Suprapubic skin (tissue), 4 donors: ENCODE measurements at places on chromosomes 5 and 9.

- DNase-seq: no peak
- peaks cover 10% of the 10 kb centered on the region for H3K4me1 ChIP-seq
- H3K4me3 ChIP-seq: peak within 1 kb of the TSS; percentile 55
- H3K27ac ChIP-seq: no peak within 1 kb of the TSS
These were observed at the start of gene DIRAS2 for GRCh38 chr9:90642570-90643539. TSS of gene DIRAS2 (minus strand) at chr9:90642824. CDS start at chr9:90613827, 28,997 bp downstream.

DNA sequence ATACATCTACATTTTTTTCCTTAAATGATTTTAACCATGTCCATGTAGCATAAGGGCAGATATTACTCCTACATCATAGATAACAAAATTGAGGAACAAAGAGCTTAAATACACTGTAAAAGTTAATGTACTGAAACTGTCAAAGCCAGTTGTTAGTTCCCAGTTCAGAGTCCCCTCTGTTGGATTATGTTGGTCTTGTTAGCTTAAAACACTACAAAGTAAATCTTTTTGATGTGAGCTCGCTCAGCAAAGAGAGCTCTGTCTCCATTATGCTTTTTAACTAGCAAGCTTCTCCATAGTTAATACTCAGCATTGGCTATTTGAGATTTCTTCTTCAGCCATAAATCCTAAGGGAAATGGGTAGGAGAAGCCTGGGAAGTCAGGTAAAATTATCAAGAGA lies 149.1 kb downstream of the ADAMTS6 start:
- H3K4me1 ChIP-seq: no peaks in the 10 kb centered on the region
- H3K27ac ChIP-seq: no peak overlapping the region
- no peak overlapping the region for H3K4me3 ChIP-seq
- no peaks in the 10 kb centered on the region for H3K27me3 ChIP-seq
- DNase-seq: no peak

DNA sequence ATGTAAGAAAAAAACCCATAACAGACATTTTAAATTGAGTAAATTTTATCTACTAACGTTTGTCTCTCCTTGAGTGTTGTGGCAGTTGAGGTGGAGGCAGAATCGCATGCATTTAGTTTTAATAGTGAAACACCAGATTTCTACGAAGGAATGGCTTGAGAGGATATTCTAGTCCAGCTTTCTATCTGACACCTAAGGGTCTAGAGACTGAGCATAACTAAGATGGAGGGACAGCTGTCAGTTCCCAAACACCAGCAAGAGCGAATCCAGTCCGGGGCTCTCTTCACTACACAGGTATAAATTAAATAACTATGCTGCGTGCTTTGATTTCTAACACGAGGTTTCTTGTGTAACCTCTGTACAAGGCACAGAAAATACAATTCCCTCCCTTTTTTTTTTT lies 1.4 kb downstream of the NCBP1 start:
- DNase-seq: no peak
- H3K4me1 ChIP-seq: peaks cover 49% of the 10 kb centered on the region
- no peaks in the 10 kb centered on the region for H3K27me3 ChIP-seq

DNA sequence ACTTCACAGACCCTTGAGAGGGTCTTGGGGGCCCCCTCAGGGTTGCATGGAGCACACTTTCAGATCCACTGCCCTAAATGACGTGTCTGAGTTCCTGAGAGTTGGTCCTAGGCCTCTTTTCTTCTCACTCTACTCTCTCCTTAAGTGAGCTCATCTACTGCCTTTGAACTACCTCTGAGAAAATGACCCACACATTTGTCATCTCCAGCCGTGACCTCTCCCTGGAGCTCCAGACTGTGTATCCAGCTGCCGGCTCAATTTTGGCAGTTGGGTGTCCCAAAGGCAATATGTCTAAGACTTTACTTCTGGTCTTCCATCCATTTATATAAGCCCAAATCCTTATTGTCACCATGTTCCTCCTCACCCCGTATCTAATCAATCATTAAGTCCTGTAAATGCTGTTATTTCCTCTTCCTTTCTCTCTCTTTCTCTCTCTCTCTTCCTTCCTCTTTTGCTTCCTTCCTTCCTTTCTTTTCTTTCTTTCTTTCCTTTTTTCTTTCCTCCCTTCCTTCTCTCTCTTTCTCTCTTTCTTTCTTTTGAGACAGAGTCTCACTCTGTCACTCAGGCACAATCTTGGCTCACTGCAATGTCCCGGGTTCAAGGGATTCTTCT lies 51.2 kb upstream of the HSPA9 start:
- H3K27me3 ChIP-seq: no peaks in the 10 kb centered on the region
- DNase-seq: peak; percentile 9
- H3K36me3 ChIP-seq: no peaks in the 10 kb centered on the region
- H3K4me3 ChIP-seq: no peak overlapping the region

DNA sequence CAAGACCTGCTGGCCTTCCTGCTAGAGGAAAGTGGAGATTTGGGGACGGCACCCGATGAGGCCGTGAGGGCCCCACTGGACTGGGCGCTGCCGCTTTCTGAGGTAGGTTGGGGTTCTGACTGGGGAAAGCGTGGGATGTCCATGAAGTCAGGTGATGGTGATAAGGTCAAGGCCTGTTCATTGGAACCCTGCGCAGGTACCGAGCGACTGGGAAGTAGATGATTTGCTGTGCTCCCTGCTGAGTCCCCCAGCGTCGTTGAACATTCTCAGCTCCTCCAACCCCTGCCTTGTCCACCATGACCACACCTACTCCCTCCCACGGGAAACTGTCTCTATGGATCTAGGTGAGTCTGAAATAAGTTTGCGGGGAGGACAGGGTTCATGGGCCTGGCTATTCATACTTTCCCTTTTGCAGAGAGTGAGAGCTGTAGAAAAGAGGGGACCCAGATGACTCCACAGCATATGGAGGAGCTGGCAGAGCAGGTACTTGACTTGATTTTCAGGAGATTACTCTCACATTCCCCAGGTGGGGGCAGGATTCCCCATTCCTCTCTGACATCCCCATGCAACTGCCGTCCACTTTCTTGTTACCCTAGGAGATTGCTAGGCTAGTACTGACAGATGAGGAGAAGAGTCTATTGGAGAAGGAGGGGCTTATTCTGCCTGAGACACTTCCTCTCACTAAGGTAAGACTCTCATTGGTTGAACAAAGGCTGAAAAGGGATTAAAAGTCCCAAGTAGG lies 505 bp downstream of the CREB3 start:
- peak overlapping the region; percentile 96 for H3K27ac ChIP-seq
- DNase-seq: no peak
- H3K4me1 ChIP-seq: peaks cover 47% of the 10 kb centered on the region

DNA sequence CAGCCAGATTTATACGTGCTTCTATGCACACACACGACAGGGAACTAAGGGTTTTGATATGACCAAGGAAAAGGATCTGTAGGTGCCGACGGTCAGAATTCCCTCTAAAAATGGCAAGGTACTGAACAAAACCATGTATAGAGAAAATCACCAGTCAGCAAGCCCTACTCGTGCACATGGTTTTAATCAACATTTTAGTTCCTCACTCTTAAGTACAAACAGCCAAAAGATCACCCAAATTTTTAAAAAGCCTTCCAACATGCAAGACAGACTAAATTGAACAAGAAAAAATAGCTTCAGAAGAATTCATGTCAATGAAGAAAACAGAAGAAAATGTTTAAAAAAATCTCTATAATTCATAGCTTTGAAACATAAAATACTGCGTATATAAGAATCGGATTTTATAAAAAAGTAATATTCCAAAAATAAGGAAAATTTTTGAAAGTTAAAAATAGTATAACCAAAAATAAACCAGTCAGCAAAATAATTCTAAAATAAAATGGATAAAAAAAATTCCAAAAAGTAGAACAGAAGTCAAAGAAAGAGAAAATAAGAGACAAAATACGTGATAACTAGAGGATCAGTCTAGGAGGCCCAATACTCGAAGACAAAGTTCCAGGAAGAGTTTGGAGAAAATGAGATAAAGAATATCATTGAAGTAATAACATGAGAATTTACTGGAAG lies 43.0 kb upstream of the KCNV2 start:
- no peak overlapping the region for H3K4me3 ChIP-seq
- DNase-seq: no peak
- no peaks in the 10 kb centered on the region for H3K27me3 ChIP-seq
- H3K36me3 ChIP-seq: no peaks in the 10 kb centered on the region
- H3K27ac ChIP-seq: no peak overlapping the region

GRCh38 chr5:120706877-120707276 lies 242.8 kb downstream of the PRR16 start:
- no peaks in the 10 kb centered on the region for H3K27me3 ChIP-seq
- H3K4me3 ChIP-seq: no peak overlapping the region
- no peaks in the 10 kb centered on the region for H3K4me1 ChIP-seq
- no peak for DNase-seq

DNA sequence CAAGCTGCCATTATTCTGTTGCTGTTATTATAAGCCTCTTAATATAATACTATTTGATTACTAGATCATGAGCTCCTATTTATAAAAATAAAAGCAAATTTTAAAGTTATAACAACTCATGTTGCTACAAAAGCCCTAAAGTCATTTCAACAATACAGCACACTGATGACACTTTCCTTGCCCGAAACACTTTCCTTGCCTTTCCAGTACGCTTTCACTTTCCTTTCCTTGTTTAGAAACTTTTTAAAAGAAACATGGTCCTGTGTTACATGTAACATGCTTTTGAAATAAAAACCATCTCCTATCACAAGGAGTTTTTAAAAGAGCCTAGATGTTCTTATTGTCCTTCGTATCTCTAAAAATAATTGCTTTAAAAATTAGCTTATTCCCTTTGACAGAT lies 688.4 kb downstream of the PTPRD start:
- no peak overlapping the region for H3K4me3 ChIP-seq
- no peaks in the 10 kb centered on the region for H3K4me1 ChIP-seq
- no peak for DNase-seq
- no peaks in the 10 kb centered on the region for H3K27me3 ChIP-seq
- no peak overlapping the region for H3K27ac ChIP-seq
- H3K36me3 ChIP-seq: no peaks in the 10 kb centered on the region

- no peaks in the 10 kb centered on the region for H3K4me1 ChIP-seq
- no peak overlapping the region for H3K27ac ChIP-seq
- H3K4me3 ChIP-seq: no peak overlapping the region
These were observed 412.7 kb upstream of the BRINP1 start for GRCh38 chr9:119781886-119782285.

DNA sequence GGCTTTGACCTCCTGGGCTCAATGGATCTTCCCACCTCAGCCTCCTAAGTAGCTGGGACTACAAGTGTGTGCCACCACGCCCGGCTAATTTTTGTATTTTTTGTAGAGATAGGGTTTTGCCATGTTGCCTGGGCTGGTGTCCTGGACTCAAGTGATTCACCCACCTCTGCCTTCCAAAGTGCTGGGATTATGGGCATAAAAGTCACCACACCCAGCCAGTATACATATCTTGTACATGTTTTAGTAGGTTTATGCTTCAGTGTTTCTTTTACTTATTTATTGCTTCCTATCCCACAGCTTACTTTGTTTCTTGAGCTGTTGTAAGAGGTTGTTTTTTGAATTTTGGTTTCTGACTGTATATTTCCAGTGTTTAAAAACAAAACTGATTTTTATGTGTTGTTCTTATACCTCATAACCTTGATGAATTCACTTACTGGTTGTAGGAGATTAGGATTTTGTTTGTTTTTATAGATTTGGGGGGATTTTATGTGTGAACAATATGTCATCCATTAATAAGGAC lies 12.9 kb downstream of the FBXW5 start:
- H3K27me3 ChIP-seq: no peaks in the 10 kb centered on the region
- peaks cover 4% of the 10 kb centered on the region for H3K4me1 ChIP-seq
- no peak for DNase-seq
- peaks cover 12% of the 10 kb centered on the region for H3K36me3 ChIP-seq

GRCh38 chr5:159965031-159965837 lies 43.7 kb upstream of the TTC1 start:
- no peaks in the 10 kb centered on the region for H3K4me1 ChIP-seq
- H3K27me3 ChIP-seq: peaks cover 35% of the 10 kb centered on the region
- no peak overlapping the region for H3K4me3 ChIP-seq
- no peak for DNase-seq
- H3K36me3 ChIP-seq: no peaks in the 10 kb centered on the region
- H3K27ac ChIP-seq: no peak overlapping the region

- H3K27ac ChIP-seq: no peak overlapping the region
- no peaks in the 10 kb centered on the region for H3K4me1 ChIP-seq
- H3K36me3 ChIP-seq: no peaks in the 10 kb centered on the region
- H3K4me3 ChIP-seq: no peak overlapping the region
- H3K27me3 ChIP-seq: no peaks in the 10 kb centered on the region
These were observed 117.5 kb upstream of the OR13F1 start for GRCh38 chr9:104386425-104387069.

DNA sequence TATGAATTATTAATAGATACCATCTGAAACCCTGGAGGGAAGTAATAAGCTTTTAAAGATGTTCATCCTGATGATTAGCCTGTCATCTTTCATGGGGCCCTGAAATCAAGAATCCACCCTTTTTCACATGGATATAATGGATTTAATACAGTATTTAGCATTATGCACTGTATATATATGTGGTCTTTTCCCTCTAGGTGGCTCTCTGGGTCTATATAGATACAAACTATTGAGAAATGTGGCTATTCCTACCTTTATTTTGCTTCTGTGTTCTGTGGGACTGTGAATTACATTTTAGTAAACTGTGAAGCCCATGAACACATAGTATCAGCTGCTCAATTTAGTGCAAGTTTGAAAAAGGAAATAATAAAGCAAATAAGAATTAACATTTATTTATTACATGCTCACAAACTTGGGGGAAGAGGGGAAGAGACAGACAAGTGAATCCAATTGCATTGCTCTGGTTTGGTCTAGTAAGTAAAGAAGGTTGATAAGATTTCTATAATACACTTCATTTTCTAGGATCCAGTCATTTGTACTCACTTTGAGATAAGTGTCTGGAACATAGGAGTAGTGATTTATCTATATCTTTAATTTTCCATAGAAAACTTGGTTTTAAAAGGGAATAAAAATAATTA lies 112.2 kb downstream of the SCAMP1 start:
- DNase-seq: no peak
- peaks cover 9% of the 10 kb centered on the region for H3K36me3 ChIP-seq
- no peak overlapping the region for H3K27ac ChIP-seq
- H3K27me3 ChIP-seq: no peaks in the 10 kb centered on the region

- H3K4me3 ChIP-seq: no peak overlapping the region
- DNase-seq: no peak
- peaks cover 4% of the 10 kb centered on the region for H3K4me1 ChIP-seq
- no peaks in the 10 kb centered on the region for H3K36me3 ChIP-seq
- peaks cover 24% of the 10 kb centered on the region for H3K27me3 ChIP-seq
These were observed 83.0 kb upstream of the IFNE start for GRCh38 chr9:21565155-21565554.

DNA sequence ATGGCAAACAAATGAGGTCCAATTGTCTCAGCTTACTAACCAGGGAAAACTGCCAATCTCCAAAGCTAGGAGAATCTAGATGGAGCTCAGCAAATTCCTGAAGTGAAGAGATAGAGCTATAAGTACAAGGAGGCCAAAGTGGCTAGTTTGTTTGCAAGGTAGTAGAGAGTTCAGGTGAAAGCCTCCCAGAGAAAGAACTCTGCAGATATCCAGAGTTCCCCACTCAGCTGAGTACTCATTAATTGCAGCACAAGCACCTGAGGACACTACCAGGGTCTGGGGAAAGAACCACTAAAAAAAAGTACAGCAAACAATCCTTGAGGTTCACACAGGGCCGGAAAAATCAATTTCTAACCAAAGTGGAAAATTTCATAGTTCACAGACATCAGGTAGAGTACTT lies 250.9 kb downstream of the TMEM232 start:
- no peaks in the 10 kb centered on the region for H3K36me3 ChIP-seq
- no peaks in the 10 kb centered on the region for H3K4me1 ChIP-seq
- H3K27ac ChIP-seq: no peak overlapping the region
- DNase-seq: no peak
